ENCODE measurements at places on chromosomes 16 and 17. TPM values are rescaled to one million over a fixed set of nuclear protein-coding genes. Genes with fewer than 3 reads are reported as not detected.

- no peak for DNase-seq
Measured at GRCh38 chr17:58427807-58428206, 10.5 kb upstream of the RNF43 start.

DNA sequence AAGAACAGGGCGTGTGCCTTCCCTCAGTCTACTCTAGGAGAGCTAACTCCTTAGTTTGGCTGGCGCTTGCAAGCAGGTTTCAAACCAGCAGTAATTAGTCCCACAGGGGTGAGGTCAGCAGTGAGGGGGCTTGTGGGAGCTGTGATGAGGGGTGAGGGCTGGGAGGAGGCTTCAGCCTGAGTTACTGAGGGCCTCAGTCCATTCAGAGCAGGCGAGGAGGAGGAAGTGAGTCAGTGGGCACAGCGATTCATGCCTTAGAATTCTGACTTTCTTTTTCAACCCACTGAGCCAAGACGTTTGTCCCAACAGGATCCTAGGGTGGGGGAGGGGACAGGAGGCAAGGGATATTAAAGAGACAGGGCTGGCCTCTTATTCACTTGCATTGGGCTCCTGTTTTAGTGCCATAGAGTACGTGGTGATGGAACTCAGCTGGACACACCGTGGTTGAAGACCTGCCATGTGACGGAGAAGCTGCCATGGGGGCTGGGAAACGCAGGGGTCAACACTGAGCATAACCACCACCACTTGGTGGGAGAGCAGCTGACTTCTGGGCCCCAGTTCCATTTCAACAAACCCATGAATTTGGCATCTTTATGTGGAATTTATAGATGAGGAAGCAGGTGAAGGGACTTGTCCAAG lies 8.3 kb upstream of the ITGA3 start:
- DNase-seq: peak; percentile 94

DNA sequence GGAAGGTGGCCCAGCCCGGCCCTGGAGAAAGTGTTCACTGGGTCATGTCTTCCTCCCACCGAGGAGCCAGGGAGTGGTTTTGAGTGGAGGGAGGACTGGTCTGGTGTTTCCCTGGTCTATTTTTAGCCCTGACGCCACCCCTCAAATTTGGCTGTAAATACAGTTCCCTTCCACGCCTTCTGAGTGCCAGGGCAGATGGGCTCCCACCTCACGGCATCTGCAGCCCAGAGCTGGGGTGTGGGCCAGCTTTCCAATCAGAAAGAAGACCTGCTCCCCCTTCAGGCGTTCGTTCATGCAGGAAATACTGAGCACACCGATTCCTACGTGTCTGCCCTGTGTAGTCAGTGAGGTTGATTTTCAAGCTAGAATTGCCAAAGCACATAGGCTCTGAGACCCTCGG lies 53.7 kb downstream of the SNX20 start:
- DNase-seq: peak; percentile 19

GRCh38 chr16:86602521-86602920 lies 24.2 kb downstream of the FOXL1 start:
- no peak for DNase-seq

DNA sequence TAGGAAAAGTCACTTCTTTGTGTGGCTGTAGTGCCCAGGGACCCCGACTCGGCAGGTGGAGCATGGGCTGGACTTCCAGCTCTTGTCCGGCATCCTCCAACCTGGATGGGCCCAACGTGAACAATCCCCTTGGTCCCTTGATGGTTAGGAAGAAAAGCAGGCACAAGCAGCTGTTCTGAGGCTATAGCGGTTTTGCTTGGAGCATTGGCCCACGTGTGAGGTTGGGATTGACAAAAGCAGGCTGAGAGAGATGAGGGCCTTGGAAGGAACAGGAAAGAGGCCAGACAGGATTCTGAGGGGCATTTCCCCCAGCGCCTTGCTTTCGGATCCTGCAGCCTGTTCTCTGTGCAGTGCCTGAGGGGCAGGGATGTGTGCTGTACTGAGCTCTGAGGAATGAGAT lies 28.1 kb downstream of the SCNN1B start:
- no peak for DNase-seq

DNA sequence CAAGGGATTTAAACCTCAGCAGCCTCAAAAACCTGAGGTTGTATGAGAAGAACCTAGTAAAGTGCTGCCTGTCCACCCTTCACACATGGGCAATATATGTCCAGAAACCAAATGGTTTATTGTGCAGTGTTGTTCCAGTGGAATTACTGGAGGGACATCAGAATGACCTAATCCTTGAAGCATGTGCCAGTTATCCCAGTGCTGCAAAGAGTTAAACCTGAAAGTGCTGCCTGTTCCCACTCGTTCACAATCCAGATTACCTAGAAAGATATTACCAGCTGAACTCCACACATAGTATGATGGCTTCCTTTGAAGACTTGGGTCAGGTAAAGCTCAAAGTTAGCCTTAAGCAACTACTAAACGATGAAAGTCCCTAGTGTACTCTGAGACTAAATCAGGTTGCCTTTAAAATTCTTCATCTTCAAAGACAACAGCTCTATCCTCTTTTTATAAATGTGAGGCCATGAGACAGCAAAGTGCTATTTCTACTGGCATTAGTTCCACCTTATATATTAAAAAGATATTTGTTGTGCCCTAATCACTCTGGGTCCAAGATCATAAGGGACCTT lies 133.1 kb downstream of the SNX11 start:
- DNase-seq: peak; percentile 67

DNA sequence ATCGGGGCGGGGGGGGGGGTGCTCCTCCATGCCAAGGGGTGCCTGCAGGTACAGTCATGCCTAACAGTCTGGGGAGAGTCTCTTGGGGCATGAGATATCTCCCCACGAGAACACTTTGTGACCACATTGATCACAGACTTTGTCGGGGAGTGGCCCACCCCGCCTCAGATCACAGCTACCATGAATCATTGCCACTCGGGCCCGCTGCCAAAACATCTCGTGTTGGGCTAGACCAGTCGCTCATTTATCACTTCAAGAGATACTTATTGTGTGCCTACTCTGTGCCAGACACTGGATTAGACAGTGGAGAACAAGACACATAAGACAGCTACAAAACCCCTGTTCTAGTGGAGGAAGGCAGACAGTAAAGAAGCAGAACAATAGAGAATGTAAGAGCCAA lies 72.6 kb downstream of the CLEC16A start:
- peak; percentile 78 for DNase-seq

DNA sequence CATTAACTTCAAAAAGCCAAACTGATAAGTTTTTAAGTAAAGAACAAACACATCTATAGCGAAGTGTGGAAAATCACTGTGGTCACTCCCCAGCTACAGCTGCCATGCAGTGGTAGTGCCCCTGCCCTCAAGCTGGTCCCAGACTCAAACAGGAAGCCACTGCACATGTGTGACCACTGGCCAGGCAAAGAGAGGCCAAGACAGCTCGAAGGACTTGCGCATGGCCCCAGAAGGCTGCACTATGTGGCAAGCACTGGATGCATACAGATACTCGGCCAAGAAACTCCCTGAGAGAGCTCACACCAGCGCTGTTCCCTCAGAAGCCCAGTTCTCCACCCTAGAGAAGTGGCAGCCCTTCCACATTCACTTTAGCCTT lies 82.4 kb downstream of the ANKRD11 start:
- DNase-seq: no peak

GRCh38 chr17:9244066-9245052 lies 223.0 kb downstream of the NTN1 start:
- DNase-seq: no peak

DNA sequence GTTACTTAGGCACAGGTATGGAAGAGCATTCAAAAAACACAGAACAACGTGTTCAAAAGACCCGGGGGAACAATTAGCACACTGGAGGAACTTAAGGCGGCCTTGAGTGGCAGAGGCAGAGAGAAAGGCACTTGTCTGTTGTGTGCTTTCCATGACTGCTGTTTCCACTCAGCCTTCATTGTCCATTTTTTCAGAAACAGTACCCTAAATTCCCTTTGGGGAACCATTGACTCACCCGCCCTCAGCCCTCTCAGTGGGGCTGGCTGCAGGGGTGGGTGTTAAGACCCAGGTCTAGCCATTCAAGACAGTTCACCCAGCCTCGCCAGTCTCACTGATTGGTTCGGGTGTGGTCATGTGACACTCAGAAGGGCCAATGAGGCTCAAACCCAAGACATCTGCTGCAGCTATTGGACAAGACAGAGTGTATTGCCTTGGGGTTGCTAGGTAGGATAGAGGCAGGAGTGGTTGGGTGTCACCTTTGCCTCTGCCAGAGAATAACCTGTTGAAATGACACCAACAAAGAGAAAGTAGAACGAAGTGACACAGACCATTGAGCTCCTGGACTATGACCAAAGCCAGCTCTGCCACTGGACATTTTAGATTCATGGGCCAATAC lies 19.6 kb upstream of the CEP20 start:
- DNase-seq: peak; percentile 69

DNA sequence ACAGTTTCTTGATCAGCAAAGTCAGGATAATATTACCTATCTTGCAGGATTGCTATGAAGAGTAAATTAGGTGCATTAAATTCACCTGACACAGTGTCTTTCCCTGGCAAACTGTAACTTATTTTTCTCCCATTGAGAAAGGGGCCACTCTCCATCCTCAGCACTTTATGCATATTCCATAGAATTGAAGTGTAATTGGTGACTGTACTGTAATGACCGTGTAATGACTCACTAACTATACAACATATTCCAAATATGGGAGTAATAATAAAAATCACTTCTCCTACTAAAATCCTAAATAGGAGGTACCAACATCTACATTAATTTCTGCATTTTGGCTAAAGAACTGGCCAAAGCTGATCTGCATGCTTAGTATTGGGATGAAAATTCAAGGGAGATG lies 141.9 kb upstream of the NOG start:
- DNase-seq: no peak

GRCh38 chr17:2071455-2072281 lies 16.8 kb downstream of the HIC1 start:
- DNase-seq: peak; percentile 73

- no peak for DNase-seq
Measured at GRCh38 chr16:19911747-19912454, 27.3 kb upstream of the GPRC5B start.

- DNase-seq: no peak
Measured at GRCh38 chr17:14805348-14805747, 459.8 kb downstream of the PMP22 start.

- DNase-seq: no peak
Measured at GRCh38 chr16:68116256-68116867, 31.2 kb downstream of the NFATC3 start.

DNA sequence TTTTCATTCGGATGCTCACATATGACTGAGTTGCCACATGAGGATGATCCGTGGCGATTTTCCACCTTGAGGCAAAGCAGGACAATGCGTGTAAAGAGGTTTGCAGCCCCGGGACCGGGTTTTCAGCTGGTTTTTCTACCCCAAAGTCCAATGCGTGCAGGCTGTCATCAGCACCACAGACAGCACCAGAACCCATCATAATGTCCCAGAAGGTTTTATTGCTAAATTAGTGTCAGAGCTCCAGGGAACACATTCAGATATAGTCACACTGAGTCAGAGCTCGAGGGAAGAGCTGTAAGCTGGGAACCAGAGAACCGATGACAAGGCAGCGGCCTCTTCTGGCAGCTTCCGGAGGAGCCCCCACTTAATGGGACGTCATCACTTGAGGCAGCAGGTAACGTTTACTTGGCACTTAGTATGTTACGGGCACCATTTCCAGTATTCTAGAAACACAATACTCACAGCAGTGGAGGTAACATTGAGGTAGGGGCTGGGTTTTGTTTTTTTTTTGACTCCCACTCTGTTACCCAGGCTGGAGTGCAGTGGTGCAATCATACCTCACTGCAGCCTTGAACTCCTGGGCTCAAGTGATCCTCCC lies 8.9 kb upstream of the NAGPA start:
- DNase-seq: peak; percentile 41

DNA sequence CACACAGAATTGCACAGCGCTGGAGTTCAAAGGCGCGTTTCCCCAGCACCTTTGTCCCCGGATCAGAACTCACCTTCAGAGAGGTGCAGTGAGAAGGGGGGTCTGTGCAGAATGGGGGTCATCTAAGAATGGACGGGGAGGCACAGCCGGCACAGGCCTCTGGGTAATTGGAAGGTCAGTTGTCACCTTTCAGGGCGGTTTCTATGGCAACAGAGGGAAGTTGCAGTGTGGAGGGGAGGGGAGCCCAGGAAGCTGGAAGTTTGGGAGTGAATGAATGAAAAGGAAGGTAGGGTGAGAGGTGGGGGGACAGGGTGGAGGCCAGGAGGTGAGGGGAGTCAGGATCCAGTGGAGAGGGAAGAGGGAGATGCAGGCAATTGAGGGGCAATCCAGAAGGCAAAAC lies 12.4 kb upstream of the KCNG4 start:
- no peak for DNase-seq

DNA sequence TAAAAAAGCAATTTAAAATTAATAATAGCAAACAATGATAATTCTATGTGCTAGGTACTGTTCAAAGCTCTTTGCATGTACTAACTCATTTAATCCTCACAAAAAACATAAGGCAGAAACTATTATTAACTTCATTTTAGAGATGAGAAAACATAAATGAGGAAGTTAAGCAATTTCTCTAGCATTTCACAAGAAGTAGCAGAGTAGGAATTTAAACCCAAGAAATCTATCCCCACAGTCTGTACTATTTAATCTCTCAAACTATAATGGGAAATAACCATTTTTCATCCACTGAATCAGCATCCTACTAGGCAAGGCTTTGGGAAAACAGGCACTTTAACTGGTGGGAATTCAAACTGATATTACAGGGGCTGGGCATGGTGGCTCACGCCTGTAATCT lies 42.2 kb upstream of the INTS2 start:
- no peak for DNase-seq

DNA sequence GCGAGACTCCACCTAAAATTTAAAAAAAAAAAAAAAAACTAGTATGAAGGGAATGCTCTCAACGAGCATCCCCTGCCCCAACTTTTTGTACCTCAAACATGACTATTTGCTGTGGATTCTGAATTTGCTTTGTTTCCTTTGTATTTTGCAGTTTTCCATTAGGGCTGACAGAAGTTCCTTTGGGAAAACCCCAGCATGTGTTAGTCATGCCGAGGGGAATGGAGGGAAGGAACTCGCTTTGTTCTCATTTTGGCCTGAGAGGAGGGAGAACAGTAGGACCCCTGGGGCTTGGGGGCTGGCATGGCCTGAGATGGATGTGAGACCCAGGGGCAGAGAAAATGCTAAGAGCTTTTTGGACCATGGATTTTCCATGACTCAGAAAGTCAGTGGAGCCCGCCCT lies 20.5 kb downstream of the KRT9 start:
- DNase-seq: peak; percentile 56

GRCh38 chr17:8153031-8153451 lies 837 bp upstream of the PER1 start:
- no peak for DNase-seq

- DNase-seq: no peak
Measured at GRCh38 chr16:55643161-55643970, 12.4 kb upstream of the SLC6A2 start.

The SLC13A2 gene
- not detected for total RNA-seq

The GRAPL gene
- total RNA-seq: not detected

The PITPNM3 gene
- total RNA-seq: 0.33 TPM

The UBE2O gene
- total RNA-seq: 24.7 TPM

The ARHGDIG gene
- not detected for total RNA-seq

The SLC16A11 gene
- total RNA-seq: not detected

The CNGB1 gene
- total RNA-seq: not detected

The ATXN2L gene
- total RNA-seq: 30.5 TPM

The XAF1 gene
- total RNA-seq: 13.7 TPM
